ENCODE measurements at places on chromosomes 7 and 10.

GRCh38 chr10:126455766-126456405 lies 67.6 kb upstream of the ADAM12 start:
- DNase-seq = no peak

GRCh38 chr10:10642751-10643150 lies 374.9 kb upstream of the CELF2 start:
- no peak for DNase-seq

DNA sequence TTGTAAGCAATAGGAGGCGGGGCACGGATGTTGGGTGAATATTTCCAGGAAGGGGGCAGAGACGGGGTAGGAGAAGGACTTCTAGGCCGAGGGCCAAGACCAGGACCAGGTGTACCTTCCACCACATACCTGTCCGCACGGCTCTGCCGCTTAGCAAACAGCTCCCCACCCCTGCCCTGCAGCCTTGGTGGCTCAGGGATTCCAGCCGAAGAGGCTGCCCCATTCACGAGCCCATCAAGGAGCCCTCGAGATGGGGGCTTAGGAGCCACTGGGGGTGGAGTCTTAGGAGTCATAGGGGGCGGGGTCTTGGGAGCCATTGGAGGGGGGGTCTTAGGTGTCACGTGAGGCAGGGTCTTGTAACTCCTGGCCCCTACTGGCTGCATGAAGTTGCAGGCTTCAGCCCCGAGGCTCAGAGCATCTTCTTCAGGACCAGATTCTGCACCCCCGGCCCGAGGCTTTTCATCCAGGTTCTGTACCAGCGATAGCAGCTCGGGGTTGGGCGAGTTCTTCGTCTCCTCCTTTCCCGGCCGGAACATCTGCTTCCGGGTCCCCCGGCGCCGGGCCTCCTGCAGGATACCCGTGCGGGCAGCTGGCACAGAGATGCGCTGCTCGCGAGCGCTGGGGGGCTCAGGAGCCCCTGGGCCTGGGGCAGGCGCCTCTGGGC lies 6.1 kb upstream of the MYOZ1 start:
- DNase-seq = no peak

DNA sequence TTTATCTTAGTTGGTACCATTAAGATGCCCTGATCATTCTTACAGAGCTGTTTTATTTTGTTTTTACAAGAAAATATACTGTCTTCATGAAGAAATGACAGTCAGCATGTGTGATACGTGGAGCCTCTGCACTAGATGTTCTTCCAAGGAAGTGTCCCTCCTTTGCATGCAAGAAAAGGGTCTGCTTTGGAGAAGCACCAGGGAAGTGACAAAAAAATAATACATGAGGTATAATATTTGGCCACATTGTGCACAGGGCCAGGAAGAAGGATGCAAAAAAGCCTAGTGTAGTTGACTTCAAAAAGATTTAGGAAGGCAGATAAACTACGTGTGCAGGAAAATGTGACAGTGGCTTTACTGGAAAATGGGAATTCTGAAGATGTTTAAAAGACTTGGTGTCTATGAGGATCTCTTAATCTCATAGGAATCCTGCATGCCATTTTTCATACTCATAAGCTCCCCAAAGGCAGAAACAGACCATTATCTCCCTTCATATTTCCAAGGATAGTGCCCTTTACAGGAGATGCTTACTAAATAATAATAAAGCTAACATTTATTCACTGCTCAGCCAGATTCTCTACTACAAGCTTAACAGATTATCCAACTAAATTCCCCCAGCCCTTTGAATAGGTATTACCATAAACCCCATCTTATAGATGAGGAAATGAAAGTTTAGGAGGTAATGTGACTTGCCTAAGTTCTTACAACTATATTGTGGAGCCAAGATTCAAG lies 284.2 kb downstream of the HPSE2 start:
- no peak for DNase-seq
